ENCODE measurements at places on chromosomes 11 and 22.
A peak's percentile ranks its signal among the peaks of the same experiment; 100 is the strongest.

- no peak for DNase-seq
Observed at GRCh38 chr11:67023957-67024353, 1.0 kb downstream of the SYT12 start.

DNA sequence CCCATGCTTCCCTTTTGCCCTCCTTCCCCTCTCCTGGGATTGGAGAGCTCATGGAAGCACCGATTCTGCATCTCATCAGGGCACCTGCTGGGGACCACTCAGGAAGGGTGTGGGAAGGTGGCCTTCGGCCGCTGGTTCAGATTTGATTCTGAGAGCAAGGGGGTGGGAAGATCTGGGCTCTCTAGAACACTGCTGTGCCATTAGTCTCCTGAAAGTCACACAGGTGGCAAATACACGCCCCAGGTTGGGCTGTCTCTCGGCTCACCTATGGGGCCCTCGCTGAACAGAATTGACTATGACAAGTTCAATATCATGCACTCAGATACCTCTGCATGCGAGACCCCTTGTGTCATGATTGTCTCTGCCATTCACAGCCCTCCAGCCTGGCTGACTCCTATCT lies 12.8 kb upstream of the APOBEC3A start:
- DNase-seq = no peak

DNA sequence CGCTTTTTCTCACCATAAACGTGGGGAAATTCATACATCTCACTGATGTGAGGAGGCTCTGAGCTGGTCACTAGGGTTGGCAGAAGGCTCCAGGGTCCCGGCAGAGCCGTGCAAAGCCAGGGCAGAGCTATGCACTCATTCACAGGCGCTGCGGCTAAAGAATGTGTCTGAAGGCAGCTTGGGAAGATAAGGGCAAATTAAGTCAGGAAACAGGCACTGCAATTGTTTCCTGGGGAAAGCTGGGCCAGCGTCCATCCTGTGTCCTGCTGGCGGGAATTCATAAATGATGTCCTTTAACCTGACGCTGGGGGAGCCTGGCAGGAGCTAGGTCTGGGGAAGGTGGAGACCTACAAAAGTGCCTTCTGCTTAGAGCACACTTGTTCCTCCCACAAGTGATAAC lies 27.6 kb downstream of the PKNOX2 start:
- DNase-seq = no peak

DNA sequence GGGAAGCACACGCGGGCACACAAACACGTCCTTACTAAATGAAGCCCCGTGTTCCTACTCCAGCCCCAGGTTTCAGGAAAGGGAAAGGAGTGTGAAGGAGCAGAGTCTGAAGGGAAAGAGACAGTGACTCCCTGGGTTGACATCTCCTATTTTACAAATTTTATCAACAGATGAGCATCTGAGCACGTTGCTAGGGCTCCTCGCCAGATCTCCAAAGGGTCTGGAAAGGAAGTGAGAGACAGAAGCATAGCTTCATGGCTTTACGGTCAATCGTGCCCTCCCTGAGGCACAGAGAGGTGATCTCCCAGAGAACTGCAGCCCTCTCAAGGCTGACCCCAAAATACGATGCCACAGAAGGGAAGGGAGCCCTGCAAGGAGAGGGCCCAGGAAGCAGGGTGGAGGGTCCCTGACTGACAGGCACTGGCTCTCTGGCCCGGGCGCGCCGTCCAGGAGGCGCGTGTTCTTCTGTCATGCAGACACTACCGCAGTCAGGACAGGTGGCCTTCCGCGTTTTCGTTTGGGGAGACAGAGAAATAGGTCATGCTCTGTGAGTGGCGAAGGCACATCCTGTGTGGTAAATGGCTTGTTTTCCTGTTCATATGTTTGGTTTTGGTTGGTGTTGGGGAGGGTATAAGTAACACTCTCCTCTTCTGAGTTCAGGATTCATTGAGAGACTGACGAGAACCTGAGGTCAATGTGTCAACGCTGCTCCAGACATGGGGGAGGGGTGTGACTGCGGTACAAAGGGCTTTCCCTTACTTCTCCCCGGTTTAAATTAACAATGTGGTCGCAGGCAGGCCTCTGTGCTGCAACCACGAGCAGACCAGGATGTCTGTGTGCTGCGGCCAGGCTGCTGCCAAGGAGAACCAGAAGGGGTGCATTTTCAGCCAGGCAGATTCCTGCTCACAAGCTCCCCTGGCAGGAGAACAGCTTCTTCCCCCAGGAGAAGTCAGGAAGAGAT lies 813.3 kb downstream of the OPCML start:
- no peak for DNase-seq

GRCh38 chr22:20239676-20240446 lies 28.3 kb downstream of the RTN4R start:
- DNase-seq = no peak

DNA sequence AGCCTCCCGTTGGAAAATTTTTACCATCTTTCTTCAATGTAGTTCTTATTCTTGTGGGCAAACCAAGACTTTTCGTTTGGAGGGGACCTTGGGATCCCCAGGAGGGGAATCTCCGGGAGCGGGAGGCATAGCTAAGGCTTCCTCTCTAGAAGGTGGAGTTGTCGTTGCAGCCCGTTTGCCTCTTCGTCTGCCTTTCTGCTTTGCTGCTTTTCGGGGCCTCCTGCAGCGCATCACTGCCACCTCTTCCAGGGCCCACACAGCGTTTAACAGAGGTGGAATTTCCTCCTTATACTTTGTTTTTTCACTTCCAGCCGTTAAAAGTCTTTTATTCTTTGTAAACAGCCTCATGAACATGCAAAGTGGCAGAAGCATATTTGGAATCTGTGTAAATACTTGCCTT lies 3.5 kb upstream of the IFITM3 start:
- DNase-seq = no peak

DNA sequence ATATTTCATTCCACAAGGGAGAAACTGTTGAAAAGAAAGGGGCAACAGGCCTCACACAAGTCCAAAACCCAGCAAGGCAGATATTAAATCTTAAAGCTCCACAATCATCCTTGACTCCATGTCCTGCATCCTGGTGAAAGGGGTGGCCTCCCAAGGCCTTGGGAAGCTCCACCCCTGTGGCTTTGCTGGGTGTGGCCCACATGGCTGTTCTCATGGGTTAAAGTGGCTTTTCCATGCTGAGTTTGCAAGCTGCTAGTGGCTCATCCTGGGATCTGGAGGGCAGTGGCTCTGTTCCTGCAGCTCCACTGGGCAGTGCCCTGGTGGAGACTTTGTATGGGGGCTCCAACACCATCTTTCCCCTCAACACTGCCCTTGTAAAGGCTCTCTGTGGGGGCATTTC lies 106.4 kb downstream of the CTNND1 start:
- no peak for DNase-seq

DNA sequence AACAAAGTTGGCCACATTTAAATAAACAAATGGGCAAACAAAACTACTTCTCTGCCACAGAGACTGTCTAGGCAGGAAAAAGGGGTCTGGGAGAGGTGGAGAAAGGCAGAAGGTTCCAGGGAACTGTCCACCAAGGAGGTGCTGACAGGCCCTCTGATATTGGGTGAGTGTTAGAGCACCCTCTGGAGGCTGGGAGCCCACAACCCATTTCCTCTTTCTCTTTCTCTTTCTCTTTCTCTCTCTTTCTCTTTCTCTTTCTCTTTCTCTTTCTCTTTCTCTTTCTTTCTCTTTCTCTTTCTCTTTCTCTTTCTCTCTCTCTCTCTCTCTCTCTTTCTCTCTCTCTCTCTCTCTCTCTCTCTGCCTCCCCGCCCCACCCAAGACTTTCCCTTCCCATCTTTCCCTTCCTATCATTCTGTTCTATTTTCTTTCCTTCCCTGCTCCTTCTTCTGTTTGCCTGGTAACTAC lies 912.8 kb downstream of the DLG2 start:
- peak; percentile 73 for DNase-seq

DNA sequence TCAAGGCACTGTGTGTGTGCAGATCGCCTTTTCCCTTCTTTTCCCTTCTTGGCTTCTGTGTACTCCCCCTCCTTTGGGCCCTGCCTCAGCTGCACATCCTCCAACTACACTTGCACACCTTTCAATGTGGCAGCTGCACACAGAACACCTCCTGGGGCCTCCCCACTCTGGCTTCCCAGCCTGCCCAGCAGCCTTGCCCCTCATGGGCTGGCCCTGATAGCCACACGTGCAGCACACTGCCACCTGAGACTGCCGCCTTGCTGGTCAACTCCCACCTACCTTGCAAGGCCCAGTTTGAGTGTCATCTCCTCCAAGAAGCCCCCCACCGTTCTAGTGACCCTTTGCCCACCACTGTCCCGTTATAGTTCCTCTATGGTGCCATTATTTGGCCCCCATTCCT lies 77.3 kb upstream of the ARFGAP3 start:
- DNase-seq = no peak

- DNase-seq = no peak
Observed at GRCh38 chr11:119044708-119045107, 12.3 kb downstream of the HYOU1 start.

DNA sequence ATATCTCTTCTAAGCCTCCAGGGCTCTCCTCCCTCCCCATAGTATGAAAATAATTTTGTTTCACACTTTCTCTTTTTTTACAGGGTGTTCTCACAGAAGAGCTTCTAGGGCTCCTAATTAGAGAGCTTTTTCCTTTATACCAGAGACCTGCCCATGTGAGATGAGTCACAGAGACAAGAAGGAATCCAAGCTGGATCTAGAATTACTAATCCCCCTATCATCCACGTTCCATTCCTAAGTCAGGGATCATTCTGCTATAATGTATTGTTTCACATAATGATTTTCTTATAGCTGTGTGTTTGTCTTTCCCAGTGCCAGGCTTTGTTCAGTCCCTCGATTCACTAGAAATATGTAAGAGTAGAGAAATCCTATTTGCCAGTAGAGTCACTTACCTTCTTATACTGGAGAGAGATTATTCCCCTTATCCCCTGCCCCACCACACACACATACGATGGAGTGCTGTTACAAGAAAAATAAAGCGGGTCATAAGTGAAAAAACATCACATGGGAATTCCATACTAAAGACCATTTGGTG lies 778.3 kb upstream of the LRRC4C start:
- no peak for DNase-seq

GRCh38 chr11:42967653-42968052 lies 344.1 kb upstream of the API5 start:
- DNase-seq = no peak

DNA sequence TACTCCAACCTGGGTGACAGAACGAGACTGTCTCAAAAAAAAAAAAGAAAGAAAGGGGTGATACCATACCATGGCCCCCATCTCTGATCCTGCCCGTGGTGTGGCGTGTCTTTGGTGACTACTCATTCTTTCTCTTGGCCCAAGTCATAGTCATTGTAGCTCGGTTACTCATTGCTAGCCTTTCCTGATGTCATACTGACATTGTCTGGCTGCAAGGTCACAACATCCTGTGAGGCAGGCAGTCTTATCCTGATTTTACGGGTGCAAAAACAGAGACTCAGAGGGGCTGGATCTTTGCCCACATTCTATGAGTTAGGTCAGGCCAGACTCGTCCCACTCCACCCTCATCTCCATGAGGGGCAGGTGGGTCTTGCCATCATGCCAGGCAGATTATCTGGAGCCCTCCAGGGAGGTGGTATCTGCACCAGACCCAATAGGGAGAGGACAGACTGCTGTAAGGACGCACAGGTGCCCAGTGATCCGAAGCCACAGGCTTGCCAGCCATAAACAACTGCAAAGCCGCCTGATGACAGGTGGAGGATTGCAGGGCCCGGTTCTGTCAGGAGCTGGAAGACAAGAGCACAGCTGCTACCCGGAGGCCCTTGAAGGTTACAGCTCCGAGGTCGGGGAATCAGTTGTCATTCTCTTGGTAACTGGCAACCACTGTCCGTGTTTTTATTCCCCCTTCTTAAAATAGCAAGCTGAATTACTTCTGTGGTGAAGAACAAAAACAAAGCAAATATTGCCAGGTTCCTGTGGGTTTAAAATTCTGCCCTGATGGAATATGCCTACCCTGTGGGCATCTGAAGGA lies 13.8 kb downstream of the TOM1 start:
- DNase-seq = no peak

GRCh38 chr11:133892584-133893380 lies 47.5 kb upstream of the SPATA19 start:
- DNase-seq = no peak

DNA sequence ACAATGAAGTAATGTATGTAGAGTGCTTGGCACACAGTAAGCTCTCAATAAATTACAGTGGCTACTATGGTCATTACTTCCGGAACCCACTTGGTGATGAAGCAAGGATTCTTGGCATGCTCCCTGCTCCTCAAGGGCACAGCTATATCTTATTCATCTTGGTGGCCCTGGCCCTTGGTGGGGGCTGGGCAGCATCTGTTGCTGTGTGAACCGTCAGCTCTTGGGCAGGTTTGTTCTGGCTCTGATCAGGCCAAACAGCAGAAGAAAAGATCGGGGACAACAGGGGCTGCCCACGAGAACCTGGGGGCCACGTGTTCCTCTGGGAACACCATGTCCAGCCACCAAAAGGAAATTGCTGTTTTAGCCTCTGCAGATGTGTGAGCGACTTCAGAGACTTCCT lies 136.9 kb upstream of the SYT13 start:
- no peak for DNase-seq

- no peak for DNase-seq
Observed at GRCh38 chr11:81967242-81967641, 766.4 kb downstream of the FAM181B start.

- DNase-seq = peak; percentile 45
Observed at GRCh38 chr11:47233989-47234668, 14.5 kb downstream of the ACP2 start.

- DNase-seq = no peak
Observed at GRCh38 chr22:35866651-35867050, 149.0 kb downstream of the APOL5 start.

DNA sequence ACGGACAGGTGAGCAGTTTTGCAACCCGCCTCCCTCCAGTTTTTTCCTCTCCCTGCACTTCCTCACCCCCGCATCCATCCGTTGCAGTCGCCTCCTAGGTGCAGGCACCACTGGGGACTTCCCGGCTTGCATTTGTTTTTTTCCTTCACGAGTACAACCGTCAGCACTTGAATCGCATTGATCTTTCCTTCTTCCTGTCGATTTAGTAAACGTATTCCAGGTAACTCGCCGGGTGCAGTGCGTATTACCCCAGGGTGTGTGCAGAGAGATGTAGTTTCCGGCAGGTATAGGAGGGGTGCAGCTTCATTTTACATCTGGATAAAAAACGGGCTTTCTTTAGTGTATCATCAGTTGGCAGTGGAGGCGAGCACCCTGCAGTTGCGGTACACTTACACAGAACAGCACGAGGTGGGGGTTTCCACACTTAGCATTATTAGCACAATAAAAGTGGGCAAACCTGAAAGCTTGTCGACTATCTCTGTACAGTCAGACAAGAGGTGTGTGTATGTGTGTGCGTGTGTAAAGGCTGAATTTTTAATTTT lies at the start of gene SORL1-AS1:
SORL1-AS1 (minus strand) TSS at position 359 of the 542 bp plus-strand sequence.
- DNase-seq = no peak

GRCh38 chr11:93256623-93257022 lies 58.8 kb upstream of the SLC36A4 start:
- no peak for DNase-seq

GRCh38 chr11:117588166-117588810 lies 208.7 kb downstream of the DSCAML1 start:
- DNase-seq = no peak

GRCh38 chr11:69301455-69302401 lies 7.8 kb downstream of the MYEOV start:
- DNase-seq = no peak

GRCh38 chr11:59770319-59770718 lies 15.1 kb downstream of the STX3 start:
- DNase-seq = no peak

All from spinal cord (tissue), 10 donors.